ENCODE measurements at places on chromosomes 2 and 18. TPM values are rescaled to one million over a fixed set of nuclear protein-coding genes. Genes with fewer than 3 reads are reported as not detected.

MRO gene
- total RNA-seq: 1.6 TPM

EGR4 gene
- total RNA-seq: 0.23 TPM

FOXI3 gene
- total RNA-seq: not detected

ANAPC1 gene
- 58.6 TPM for total RNA-seq
